Heart right ventricle (tissue), 16 donors: ENCODE measurements at places on chromosomes 11 and 22. TPM values are rescaled to one million over a fixed set of nuclear protein-coding genes. Genes with fewer than 3 reads are reported as not detected.

Gene OR8G5
- not detected for polyA plus RNA-seq

Gene APOC3
- not detected for polyA plus RNA-seq

Gene MS4A4E
- 1.6 TPM for polyA plus RNA-seq

Gene VPREB1
- not detected for polyA plus RNA-seq

Gene PLAAT4
- 10.1 TPM for polyA plus RNA-seq

Gene KIF18A
- polyA plus RNA-seq = 0.16 TPM

- no peak for DNase-seq
- no peaks in the 10 kb centered on the region for H3K36me3 ChIP-seq
- H3K4me1 ChIP-seq = no peaks in the 10 kb centered on the region
Observed at GRCh38 chr11:113697756-113698407, 8.2 kb downstream of the TMPRSS5 start.

- H3K27me3 ChIP-seq = no peaks in the 10 kb centered on the region
- DNase-seq = no peak
- peak overlapping the region; percentile 61 for H3K27ac ChIP-seq
- peaks cover 63% of the 10 kb centered on the region for H3K4me1 ChIP-seq
- H3K4me3 ChIP-seq = no peak overlapping the region
Observed at GRCh38 chr11:130519128-130519932, 70.9 kb downstream of the ADAMTS15 start.

- H3K27me3 ChIP-seq = peaks cover 14% of the 10 kb centered on the region
- no peaks in the 10 kb centered on the region for H3K36me3 ChIP-seq
- DNase-seq = no peak
- no peak overlapping the region for H3K27ac ChIP-seq
- H3K4me3 ChIP-seq = no peak overlapping the region
Observed at GRCh38 chr11:45270946-45271716, 15.0 kb downstream of the SYT13 start.

- peak overlapping the region; percentile 51 for H3K27ac ChIP-seq
- H3K4me1 ChIP-seq = peaks cover 40% of the 10 kb centered on the region
- DNase-seq = peak; percentile 87
- no peak overlapping the region for H3K4me3 ChIP-seq
- no peaks in the 10 kb centered on the region for H3K27me3 ChIP-seq
Observed at GRCh38 chr11:61871158-61871597, 20.2 kb downstream of the FADS3 start.

- no peaks in the 10 kb centered on the region for H3K36me3 ChIP-seq
- H3K4me3 ChIP-seq = no peak overlapping the region
- H3K27me3 ChIP-seq = no peaks in the 10 kb centered on the region
- peak; percentile 27 for DNase-seq
- peak overlapping the region; percentile 58 for H3K27ac ChIP-seq
Observed at GRCh38 chr11:121829159-121829643, 286.8 kb downstream of the BLID start.

- H3K27me3 ChIP-seq = no peaks in the 10 kb centered on the region
- no peaks in the 10 kb centered on the region for H3K36me3 ChIP-seq
- H3K27ac ChIP-seq = peak overlapping the region; percentile 100
- peaks cover 43% of the 10 kb centered on the region for H3K4me1 ChIP-seq
- H3K4me3 ChIP-seq = peak overlapping the region; percentile 85
- peak; percentile 22 for DNase-seq
Observed at GRCh38 chr22:46067159-46068111, 82.9 kb upstream of the PPARA start.

DNA sequence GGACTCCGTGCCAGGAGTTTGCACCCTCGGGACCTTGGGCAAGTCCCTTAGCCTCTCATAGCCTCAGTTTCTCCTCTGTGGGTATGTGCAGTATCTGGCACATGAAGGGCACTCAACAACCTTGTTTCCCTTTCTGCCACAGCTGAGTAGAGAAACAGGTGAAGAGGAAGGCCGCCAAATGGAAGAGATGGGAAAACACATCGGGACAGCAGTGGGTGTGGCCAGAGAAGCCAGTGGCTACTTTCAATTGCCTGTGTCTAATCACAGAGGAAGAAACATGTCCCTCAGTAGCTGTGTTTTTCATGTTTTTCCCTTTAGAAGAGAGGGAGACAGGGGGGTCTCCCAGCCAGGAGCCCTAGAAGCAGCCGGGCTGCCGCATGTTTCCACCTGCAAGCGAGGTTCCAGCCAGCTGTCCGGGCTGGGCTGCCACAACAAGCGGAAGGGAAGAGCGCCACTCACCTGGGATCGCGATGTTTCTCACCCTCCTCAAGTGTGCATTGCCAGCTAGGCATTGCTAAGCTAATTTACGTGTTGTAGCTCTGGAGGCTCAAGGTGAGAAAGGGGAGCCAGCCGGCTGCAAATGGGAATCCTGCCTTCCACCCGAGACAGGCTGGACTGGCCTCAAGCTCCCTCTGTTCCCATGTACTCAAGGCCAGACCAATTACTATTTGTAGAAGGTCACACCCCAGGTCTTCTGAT is 16.7 kb downstream of the ASPHD2 start:
- no peak for DNase-seq
- H3K27me3 ChIP-seq = no peaks in the 10 kb centered on the region
- peaks cover 7% of the 10 kb centered on the region for H3K4me1 ChIP-seq
- H3K4me3 ChIP-seq = no peak overlapping the region

DNA sequence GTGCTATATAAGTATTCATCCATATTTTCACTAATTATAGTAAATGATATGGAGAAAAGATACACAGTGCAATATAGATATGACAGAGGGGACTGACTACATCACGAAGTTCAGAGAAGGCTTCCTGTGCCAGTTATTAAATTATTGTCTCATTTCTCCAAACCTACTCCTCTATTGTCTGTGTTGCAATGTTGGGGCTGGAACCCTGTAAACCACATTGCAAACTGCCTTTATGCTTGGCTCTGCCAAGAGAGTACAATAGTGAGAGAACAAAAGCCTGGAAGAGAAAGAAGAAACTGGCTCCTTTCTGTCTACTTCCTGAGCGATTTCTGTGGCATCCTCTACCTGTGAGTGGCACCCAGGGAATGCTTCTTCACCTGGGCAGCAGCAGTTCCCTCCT is 46.4 kb downstream of the ME3 start:
- no peak overlapping the region for H3K4me3 ChIP-seq
- H3K27ac ChIP-seq = no peak overlapping the region
- H3K27me3 ChIP-seq = no peaks in the 10 kb centered on the region

DNA sequence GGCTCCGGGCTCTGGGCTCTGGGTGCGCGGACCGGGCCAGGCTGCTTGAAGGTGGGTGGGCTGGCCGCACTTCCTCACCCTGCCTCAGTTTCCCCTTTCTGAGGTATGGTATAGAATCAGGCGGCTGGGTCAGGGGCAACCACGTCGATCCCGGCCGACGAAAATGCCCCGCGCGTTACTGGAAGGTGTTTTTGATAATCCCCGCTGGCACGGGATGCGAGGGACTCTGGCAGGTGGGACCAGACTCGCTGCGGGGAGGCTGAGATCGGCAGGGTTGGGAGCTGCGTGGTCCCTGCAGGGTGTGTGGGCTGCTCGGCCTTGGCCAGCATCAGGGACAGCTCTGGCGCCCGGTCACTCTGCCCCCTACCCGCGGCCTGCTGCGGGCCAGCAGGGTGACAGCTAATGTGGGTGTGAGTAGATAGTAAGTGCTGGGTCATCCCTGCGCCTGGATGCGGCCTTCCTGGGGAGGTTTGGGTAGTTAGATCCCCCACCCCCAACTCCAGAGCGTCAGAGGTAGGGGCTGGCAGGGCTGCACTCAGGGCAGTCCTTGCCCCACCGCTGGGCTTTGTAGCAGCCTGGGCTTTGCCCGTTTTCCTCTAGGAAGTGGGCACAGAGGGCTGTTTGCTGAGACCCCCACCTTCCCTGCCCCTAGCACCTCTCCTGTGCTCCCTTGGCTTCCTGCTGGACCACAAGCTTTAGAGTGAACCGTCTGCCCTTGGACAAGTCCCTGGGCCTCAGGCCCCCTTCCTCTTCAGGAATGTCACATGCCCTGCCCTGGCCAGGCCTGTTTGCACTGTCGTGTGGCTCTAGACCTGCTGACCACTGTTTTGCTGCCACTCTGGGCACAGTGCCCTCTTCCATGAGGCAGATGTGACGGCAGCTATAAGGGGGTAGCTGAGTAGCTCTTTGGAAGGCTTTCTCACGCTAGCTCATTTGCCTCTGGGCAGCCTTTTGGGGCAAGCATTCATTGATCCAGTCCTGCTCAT is 579 bp downstream of the TANGO2 start:
- no peaks in the 10 kb centered on the region for H3K36me3 ChIP-seq
- peak; percentile 69 for DNase-seq
- H3K27ac ChIP-seq = peak overlapping the region; percentile 98

DNA sequence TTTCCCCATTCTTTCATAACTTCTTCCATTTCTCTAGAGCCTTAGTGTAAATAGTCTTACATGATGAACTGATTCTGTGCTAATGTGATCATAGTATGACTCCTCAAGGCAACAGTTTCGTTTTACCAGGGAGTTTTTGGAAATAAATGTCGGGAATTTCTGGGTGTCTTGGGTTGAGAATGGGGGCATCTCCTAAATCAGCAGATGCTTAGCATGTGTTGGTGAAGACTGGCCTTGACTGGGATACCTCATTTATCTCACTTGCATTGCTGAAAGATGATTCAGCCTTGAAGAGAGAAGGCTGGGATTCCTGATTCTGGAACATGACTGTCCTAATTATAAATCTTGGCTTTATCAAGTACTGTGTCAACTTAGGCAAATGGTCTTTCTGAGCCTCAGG is 115.7 kb upstream of the C11orf87 start:
- no peak overlapping the region for H3K27ac ChIP-seq
- DNase-seq = no peak
- H3K4me3 ChIP-seq = no peak overlapping the region
- H3K27me3 ChIP-seq = no peaks in the 10 kb centered on the region
- H3K4me1 ChIP-seq = no peaks in the 10 kb centered on the region

- H3K36me3 ChIP-seq = no peaks in the 10 kb centered on the region
- no peak overlapping the region for H3K27ac ChIP-seq
- no peak for DNase-seq
Observed at GRCh38 chr11:59532620-59533019, 21.3 kb downstream of the OR4D9 start.

GRCh38 chr11:132114185-132114584 is 743.8 kb downstream of the NTM start:
- H3K27me3 ChIP-seq = peaks cover 4% of the 10 kb centered on the region
- H3K4me1 ChIP-seq = no peaks in the 10 kb centered on the region
- H3K36me3 ChIP-seq = no peaks in the 10 kb centered on the region
- peak; percentile 21 for DNase-seq

DNA sequence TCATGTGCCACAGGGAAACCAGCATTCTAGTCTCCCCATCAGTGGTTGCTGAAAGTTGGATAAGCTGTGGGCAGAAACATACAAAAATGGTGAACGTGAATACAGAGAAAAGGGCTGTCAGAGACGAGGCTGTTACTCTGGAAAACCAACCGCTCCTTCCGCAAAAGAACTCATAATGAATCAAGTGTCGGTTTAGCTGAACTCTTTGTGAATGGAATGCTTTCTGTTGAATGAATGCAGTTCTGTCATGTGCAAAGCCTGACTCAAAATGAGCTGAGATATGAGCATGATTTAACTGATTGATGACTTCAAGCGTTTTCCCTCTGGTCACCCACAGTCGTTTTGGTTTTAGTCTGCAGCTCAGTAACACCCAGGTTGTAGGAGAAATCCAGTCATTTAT is 298.3 kb downstream of the ETS1 start:
- peaks cover 38% of the 10 kb centered on the region for H3K4me1 ChIP-seq
- H3K27ac ChIP-seq = no peak overlapping the region
- no peak for DNase-seq
- H3K36me3 ChIP-seq = no peaks in the 10 kb centered on the region

- no peak overlapping the region for H3K4me3 ChIP-seq
- H3K36me3 ChIP-seq = no peaks in the 10 kb centered on the region
- DNase-seq = no peak
- no peak overlapping the region for H3K27ac ChIP-seq
- peaks cover 11% of the 10 kb centered on the region for H3K4me1 ChIP-seq
- no peaks in the 10 kb centered on the region for H3K27me3 ChIP-seq
Observed at GRCh38 chr11:130631119-130631518, 182.7 kb downstream of the ADAMTS15 start.

GRCh38 chr11:70191495-70192140 is 11.5 kb upstream of the FADD start:
- H3K4me3 ChIP-seq = no peak overlapping the region
- DNase-seq = peak; percentile 70

GRCh38 chr11:129703846-129704245 is 111.8 kb upstream of the TMEM45B start:
- H3K27me3 ChIP-seq = no peaks in the 10 kb centered on the region
- no peaks in the 10 kb centered on the region for H3K4me1 ChIP-seq
- H3K4me3 ChIP-seq = no peak overlapping the region
- no peak for DNase-seq

DNA sequence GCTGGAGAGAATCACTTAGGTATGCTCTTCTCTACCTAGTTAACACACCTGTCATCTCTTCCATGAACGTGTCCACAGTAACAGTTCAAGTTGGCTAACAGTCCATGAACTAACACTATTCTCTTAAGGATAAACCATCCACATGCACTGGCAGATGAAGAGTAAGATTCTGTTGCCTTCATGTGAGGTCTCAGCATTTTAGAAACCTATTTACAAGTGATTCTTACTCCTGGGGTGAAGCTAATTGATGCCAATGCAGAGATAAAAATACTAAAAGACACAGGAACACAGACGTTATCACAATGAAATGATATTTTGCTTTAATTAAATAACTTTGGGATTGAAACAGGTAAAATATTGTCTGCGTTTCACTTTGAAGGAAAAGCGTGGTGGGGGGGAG is 1.3 kb downstream of the LRRC4C start:
- H3K4me1 ChIP-seq = no peaks in the 10 kb centered on the region
- H3K27ac ChIP-seq = no peak overlapping the region
- H3K4me3 ChIP-seq = no peak overlapping the region
- H3K36me3 ChIP-seq = no peaks in the 10 kb centered on the region
- H3K27me3 ChIP-seq = peaks cover 21% of the 10 kb centered on the region
- DNase-seq = no peak

GRCh38 chr11:104588970-104589369 is 309.3 kb downstream of the CASP12 start:
- H3K36me3 ChIP-seq = no peaks in the 10 kb centered on the region
- no peaks in the 10 kb centered on the region for H3K27me3 ChIP-seq
- no peak overlapping the region for H3K27ac ChIP-seq
- DNase-seq = no peak
- H3K4me3 ChIP-seq = no peak overlapping the region

DNA sequence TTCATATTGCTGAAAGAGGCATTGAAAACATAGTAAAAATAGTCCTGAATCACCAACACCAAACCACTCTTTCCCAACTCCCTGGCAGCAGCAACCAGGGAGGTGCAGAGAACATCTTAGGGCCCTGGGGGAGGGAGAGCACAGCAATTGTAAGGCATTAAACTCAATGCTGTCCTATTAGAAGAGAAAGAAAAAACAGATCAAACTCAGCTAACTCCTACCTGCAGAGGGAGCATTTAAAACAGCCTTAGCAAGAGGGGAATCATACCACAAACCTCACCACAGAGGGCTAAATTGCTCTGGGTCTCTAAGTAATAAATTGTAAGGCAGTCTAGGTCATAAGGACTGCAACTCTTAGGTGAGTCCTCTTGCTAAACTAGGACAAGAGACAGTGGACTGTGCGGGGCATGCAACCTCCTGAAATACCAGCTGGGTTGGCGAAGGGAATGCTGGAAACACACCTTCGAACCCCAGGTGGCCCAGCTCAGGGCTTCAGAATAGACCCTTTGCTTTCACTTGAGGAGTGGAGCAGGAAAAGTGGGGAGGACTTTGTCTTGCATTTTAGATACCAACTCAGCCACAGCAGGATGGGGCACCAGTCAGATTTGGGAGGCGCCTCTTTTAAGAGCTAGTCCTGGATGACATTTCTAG is 697.1 kb upstream of the FAT3 start:
- no peaks in the 10 kb centered on the region for H3K4me1 ChIP-seq
- no peaks in the 10 kb centered on the region for H3K36me3 ChIP-seq
- H3K4me3 ChIP-seq = no peak overlapping the region
- no peaks in the 10 kb centered on the region for H3K27me3 ChIP-seq
- H3K27ac ChIP-seq = no peak overlapping the region
- no peak for DNase-seq

- H3K36me3 ChIP-seq = peaks cover 4% of the 10 kb centered on the region
- no peaks in the 10 kb centered on the region for H3K27me3 ChIP-seq
- no peak overlapping the region for H3K27ac ChIP-seq
- H3K4me1 ChIP-seq = no peaks in the 10 kb centered on the region
Observed at GRCh38 chr22:19038728-19039447, 83.3 kb downstream of the DGCR2 start.
